Cortex of kidney (tissue), 1 donor: ENCODE measurements at places on chromosomes 3 and 15.

GRCh38 chr3:78873641-78874040, 894.2 kb downstream of the ROBO1 start:
- no peak for DNase-seq

DNA sequence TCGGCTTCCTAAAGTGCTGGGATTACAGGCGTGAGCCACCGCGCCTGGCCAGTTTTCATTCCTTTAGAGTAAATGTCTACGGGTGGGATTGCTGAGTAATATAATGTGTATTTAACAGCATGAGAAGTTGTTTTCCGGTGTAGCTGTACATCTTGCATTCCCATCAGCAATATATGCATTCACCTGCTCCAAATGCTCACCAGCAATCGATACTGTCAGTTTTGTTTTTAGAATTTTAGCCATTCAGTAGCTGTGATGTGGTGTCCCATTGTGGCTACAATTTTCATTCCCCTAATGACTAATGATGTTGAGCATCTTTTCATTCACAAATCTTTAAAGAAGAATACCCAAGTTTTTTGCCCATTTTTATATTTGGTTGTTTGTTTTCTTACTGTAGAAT, 134.8 kb upstream of the RGMA start:
- DNase-seq: no peak

DNA sequence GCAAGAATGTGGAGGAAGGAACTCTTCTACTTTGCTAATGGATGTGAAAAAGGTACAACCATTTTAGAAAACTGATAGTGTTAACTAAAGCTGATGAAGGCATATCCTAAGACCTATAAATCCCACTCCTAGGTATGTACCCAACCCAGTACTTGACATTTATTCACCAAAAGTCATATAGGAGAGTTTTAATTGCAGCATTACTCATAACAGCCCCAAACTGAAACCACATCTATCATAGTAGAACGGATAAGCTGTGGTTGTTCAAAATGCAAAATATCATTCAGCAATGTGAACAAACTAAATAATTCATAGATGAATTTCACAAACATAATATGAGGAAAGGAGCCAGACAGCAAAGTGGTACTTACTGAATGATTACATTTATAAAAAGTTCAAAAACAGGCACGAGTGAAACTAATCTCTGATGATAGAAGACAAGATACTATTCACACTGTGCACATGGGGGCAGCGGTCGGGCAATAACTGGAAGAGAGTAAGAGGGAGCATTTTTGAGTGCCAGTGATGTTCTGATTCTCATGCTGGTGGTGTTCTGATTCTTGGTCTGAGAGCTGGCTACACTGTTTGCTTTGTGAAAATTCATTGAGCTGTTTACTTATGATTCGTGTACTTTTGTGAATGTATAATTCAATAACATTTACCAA, 34.3 kb downstream of the GOLIM4 start:
- DNase-seq: no peak

GRCh38 chr3:171269542-171269941, 190.7 kb downstream of the TNIK start:
- no peak for DNase-seq

GRCh38 chr3:178172121-178172520, 364.1 kb upstream of the KCNMB2 start:
- no peak for DNase-seq

DNA sequence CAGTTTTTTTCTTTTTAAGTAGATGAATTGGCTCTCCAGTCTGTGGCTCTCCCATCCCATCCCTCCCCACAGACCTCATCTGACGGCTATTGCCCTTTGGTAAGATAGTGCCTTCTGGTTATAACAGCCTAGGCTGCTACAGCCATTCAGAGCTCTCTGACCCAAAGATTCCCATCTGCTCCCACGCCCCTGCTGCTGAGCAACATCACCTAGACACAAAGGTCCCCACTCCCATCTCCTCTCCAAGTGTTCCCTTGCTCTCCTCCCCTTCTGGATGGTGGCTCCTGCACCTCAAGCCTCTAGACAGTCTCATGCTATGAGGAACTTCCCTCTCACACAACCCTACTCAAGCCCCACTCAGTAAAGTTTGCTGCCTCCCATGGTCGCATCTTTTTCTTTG, 23.7 kb downstream of the FBXW12 start:
- DNase-seq: no peak

- no peak for DNase-seq
Observed at GRCh38 chr3:197730200-197730599, 6.5 kb downstream of the RUBCN start.

- no peak for DNase-seq
Observed at GRCh38 chr3:154015307-154015706, 105.9 kb upstream of the ARHGEF26 start.

DNA sequence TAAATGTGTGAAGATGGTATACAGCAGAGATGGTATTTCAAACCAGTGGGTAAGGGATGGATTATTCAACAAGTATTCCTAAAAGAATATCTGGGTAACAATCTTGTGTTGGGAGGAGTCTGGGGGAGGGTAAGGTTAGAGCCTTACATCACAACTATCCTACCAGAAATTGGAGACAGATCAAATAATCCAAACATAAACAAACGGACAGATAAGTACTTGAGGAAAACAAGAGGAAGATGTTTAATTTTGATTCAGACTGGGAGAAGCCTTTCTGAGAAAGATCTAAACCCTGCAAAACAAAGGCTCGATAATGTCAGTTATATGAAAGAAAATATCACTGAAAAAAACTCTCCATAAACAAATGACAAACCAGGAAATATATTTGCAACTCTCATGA, 77.9 kb downstream of the SLC9A9 start:
- DNase-seq: no peak

GRCh38 chr3:81339040-81339845, 422.2 kb downstream of the GBE1 start:
- no peak for DNase-seq

- no peak for DNase-seq
Observed at GRCh38 chr3:123342631-123343080, 106.2 kb downstream of the ADCY5 start.

- no peak for DNase-seq
Observed at GRCh38 chr3:109136523-109136922, at the start of gene C3orf85. C3orf85 (plus strand) TSS chr3:109136719; CDS start chr3:109136848, 129 bp downstream.

DNA sequence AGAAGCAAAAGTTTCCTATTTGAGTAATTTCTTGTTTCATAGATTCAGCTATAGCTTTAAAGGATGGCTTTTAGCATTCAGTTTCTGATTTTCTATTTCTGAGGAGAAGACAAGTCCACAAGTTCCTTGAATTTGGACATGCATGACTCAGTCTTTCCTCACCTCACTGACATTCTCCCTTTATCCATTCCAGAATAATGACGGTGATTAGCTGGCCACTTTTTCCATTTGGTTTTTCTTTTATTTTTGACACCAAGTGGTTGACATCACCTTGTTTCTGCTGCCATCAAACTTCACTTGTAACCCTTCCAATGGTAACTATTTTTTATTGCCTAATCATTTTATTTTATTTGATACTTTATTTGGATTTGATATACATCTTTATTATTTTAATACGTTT, 404.4 kb upstream of the KCNMB2 start:
- no peak for DNase-seq

DNA sequence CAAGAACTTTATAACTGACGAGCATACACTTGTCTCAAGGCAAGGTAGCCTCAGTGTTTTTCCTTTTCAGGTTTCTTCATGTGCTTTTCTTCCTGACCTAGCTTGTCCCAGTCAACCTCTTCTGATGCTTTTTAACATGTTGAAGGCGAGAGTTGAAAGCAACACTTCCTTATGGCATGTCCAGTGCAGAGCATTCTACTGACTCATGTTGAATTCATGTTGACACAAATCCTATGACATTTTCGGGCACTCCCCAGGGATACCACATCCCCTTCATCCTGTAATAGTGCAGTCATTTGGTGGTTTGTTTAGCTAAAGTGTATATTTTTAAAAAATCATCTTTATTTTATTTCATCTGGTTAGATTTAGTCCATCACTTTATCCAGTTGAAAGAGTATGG, 75.9 kb upstream of the CBLB start:
- DNase-seq: no peak

- no peak for DNase-seq
Observed at GRCh38 chr3:177126015-177126773, 71.1 kb downstream of the TBL1XR1 start.

DNA sequence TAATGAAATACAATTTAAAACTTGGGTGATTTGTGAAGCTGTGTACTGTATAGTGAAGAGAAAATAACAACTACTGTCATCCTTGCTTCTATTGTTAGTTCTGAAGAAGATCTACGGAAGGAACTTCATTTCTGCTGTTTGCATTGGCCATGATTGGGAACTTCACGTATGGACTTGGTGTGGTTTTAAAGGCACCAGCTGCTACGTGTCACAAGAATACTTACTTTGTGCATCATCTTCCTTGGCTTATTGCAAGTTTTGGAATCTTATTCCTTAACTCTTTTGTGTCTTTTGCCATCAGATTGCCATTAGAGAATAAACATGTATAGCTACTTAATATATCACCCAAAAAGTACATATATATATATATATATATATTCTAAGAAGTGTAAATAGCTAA, 75.0 kb upstream of the VEPH1 start:
- DNase-seq: no peak

GRCh38 chr15:70328679-70329115, 231.0 kb upstream of the TLE3 start:
- no peak for DNase-seq

DNA sequence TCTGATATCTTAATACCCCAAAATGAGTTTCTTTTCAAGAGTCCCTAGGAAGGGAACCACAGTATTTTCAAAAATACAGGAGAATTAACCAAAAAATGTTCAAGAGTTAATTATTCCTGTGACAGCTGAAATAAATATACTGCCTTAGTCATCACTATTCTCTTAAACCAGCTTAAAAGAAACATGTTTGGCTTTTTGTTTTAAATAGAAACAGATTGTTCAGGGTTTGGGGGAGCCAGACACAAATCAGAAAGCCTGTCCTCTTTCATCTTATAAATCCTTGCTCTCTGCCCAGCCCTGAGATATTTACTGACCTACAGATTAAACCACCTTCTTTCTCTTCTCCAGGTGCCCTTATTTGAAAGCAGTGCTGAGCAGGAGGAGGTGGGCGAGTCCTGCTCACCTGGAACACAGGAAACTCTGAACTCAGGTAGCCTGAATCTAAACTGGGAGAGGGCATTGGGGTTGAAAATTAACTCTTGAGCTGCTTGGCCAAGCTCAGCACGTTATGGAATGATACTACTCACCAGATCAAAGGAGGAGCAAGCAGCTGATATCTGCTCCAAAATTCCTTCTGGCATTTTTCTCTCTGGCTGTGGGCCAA, 84.1 kb upstream of the SPRED1 start:
- no peak for DNase-seq

GRCh38 chr15:76135516-76135915, 75.7 kb downstream of the TMEM266 start:
- no peak for DNase-seq

GRCh38 chr3:108060331-108060730, 30.5 kb downstream of the CD47 start:
- DNase-seq: no peak

DNA sequence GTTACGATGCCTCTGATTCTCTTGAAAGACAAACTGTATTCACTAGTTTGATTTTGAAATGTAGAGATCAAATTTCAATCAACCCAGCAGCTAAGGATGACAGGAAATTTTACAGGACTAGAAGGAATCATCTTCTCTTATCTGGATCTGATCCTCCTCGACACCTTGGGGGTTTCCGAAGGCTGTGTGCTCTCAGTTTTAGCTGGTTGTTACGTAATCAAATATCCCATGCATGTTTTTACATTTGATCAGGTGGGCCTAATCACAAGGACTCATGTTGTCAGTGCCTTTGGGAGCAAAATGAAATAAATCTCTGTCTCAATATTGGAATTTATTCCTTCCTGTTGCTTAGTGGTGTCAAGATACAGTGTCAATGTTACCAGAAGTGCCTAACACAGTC, 141.9 kb upstream of the TNIK start:
- DNase-seq: no peak

- DNase-seq: no peak
Observed at GRCh38 chr15:91980502-91981267, 127.2 kb downstream of the SLCO3A1 start.

GRCh38 chr15:69476704-69477473, 24.3 kb downstream of the RPLP1 start:
- no peak for DNase-seq

DNA sequence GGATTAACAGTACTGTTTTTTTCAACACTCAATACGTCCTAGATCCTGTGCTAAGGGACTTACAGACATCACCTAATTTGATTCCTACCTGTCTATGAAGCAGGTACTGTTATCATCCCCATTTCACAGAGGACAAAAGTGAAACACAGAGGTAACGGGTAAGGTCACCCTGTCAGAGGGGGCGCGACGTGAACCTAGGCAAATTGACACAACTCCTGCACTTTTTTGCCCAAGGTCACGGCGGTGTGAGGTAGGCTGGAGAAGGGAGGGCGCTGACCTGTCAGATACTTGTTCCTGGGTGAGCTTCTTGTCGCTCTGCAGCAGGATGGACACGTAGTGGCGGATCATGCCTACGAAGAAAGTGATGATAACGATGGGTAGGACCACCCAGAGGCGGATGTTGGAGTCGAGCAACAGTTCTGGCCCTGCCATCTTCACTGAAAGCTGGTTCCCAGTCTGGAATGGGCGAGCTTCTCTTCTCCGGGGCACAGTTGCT, 363 bp downstream of the EMC3 start:
- no peak for DNase-seq

DNA sequence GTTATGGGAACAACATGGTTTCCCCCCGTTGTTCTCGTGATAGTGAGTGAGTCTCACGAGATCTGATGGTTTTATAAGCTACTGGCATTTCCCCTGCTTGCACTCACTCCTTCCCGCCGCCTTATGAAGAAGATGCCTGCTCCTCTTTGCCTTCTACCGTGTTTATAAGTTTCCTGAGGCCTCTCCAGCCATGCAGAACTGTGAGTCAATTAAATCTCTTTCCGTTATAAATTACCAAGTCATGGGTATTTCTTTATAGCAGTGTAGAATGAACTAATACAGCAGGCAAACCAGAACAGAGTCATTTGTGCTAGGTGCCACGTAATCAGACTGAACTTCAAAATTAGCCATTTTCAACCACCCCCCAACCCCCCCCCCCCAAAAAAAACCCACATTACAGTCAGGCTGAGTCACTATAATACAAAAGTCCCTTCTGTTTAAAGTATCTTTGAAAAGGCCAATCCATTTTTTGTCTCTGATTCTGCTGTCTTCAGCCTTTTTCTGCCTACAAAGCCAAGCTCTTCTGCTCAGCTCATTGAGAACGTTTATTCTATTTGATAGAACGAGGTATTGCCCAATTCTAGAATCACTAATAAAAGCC, 4.1 kb downstream of the OR4F6 start:
- DNase-seq: no peak

DNA sequence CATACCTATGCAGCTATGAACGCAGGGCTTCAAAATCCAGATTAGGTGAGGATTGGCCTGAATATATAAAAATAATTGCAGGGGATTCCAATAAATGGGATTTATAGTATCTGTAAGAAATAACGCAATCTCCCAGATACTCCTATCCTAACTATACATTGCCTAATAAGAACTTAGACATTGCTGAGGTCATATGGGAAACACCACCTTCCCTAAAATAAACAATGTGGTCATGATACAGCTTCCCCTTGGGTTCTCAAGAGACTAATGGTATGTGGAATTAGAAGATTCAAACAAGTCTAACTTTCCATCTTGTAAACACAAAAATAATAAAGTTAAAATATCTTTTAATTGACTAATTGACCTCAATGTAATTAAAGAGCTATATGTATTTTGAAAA, 28.2 kb downstream of the UBE3A start:
- DNase-seq: no peak

- DNase-seq: no peak
Observed at GRCh38 chr3:194875581-194876402, 190.1 kb downstream of the FAM43A start.
